ENCODE measurements at places on chromosomes 13 and 19.

DNA sequence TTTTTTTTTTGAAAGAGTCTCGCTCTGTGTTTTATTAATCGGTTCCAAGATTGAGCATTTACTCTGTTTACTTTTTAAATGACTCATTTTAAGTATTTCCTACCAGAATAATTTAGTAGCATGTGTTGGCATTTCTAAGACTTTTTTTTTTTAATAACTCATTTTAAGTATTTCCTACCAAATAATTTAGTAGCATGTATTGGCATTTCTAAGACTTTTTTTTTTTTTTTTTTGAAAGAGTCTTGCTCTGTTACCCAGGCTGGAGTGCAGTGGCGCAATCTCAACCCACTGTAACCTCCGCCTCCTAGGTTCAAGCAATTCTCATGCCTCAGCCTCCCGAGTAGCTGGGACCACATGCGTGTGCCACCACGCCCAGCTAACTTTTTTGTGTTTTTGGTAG lies 13.1 kb downstream of the SETDB2 start:
- DNase-seq = no peak

- DNase-seq = no peak
Observed at GRCh38 chr19:16561382-16561781, 10.8 kb downstream of the SLC35E1 start.

- peak; percentile 39 for DNase-seq
Observed at GRCh38 chr13:97261254-97262005, 39.3 kb downstream of the MBNL2 start.

DNA sequence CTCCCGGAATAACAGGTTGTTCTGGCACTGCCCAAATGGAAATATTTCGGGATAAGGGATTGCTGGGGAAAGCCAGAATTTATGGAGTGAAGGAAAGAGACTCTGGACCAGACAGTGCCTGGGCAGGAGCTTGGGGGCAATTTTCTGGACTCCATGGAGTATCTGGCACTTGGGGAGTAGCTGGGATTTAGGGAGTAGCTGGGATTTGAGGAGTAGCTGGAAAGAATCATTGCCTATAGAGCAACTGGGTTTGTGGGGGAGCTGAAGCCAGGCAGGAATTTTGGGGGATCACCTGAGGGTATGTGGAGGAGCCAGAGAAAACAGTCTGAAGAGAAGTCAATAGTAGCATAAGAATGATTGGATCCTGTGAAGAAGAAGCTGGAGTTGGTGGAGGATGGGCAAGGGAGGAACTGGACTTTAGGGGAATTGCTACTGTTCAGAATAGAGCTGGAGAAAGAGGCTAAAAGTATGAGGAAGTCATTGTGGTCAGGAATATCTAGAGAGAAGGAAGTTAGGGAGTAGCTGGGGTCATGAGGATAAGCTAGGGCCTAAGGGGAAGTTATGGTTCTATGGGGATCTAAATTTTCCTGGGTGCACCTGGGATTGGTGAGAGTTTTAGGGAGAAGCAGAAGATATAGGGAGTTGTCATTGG lies 14.8 kb downstream of the FSD1 start:
- no peak for DNase-seq

DNA sequence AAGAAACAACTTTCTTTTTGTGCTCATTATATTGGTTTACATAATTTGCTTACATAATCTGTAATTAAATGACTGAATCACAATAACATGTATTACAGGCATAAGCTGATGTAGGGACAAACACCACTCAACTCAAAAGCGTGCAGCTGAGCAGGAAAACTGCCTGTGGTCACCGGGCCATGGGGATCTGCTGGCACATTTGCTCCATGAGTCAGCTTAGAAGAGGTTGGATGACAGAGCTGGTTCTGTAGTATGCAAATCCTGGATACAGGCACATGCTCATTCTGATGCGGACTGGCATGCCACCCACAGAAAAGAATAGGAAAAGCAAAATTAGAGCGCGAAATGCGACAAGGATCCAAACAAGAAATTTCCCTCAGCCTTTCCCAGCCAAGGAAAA lies 128.6 kb downstream of the USP12 start:
- DNase-seq = no peak

DNA sequence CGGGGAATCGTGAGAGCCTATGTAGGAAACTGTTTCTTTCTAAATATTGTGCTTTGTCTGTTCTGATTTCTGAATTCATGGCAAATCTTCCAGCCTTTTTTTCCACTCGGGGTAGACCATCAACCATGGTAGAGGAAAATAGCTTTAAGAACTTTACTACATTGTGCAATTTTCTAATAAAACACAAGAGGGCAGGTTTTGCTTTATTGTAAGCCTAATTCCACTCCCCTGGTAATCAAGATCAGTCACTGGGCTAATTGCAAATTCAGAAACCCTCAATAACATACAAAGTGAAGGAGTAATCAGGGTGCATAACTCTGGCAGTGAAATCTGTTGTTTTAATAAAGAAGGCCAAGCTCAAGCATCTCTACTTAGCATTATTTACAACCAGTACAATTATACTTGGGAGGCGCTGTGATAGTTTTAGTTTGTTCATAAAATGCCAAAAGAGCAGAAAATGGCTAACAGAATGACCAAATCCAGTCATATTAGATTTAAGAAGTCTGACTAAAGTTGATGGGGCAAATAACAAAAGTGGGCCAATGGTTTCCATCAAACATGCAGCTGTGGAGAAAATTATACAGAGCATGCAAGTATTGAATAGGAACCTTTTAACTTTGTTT lies 43.8 kb downstream of the DCT start:
- DNase-seq = no peak

GRCh38 chr19:4258181-4258580 lies 11.3 kb downstream of the YJU2 start:
- no peak for DNase-seq

- DNase-seq = no peak
Observed at GRCh38 chr19:13969897-13970296, 17.6 kb downstream of the DCAF15 start.

- no peak for DNase-seq
Observed at GRCh38 chr19:41707502-41707812, 969 bp upstream of the CEACAM5 start.

All from effector memory CD4-positive, alpha-beta T cell (primary cell).